Activated CD4-positive, CD25-positive, alpha-beta regulatory T cell treated with anti-CD3 and anti-CD28 coated beads, Interleukin-2, amount 50 U/mL, for 16 hours (primary cell): ENCODE measurements at places on chromosomes 16 and 17.

DNA sequence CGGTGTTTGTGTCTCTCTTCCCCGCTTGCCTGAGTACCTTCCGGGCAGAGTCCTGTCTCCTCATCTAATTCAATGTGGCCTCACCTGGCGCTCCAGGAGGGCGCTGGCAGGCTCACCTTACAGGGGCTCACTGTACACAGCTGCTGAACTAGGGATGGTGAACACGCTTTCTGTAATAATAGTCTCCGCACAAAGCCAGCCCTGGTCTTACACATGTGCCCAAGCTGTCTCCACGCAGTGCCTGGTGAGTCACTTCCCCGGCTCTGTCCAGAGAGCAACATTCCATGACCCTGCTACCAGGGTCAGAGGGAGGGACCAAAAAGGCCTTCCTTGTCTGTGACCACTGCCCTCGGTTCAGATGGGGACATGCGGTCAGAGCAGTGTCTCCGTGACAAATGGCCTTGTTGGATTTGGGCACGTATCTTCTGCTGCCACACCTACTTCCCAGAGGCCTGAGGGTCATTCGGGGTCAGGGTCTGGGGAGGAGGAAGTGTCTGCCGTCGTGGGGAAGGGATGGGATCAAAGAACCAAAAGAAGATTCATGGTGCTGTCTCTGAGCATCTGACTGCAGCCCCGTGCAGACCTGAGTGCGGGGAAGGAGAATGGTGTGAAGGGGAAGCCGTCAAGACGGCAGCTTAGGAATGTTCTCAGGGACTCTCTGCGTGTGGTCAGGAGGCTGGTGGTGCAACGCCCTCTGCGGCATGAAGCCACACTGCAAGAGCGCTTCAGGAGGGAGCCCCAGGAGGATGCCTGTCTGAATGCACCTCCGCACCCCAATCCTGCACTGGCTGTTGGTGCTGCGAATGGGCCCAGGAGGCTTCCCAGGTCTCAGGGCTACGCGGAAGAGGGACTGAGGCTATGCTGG lies 68.8 kb downstream of the IL21R start:
- no peak for DNase-seq

DNA sequence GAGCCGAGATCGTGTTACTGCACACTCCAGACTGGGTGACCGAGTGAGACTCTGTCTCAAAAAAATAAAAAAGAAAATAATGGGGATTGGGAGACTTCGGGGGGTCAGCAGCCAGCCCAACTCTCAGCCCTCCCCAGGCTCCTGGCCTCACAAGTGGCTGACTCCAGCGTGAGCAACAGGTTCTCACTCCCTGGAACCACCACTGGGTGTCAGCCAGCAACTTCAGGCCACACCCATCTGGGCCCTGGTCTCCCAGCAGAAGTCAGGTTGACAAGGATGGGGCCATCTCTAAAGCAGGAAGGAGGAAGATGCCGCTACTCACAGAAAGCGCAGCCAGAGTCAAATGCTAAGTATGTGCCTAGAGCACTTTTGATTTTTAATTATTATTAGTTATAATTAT lies 139.4 kb downstream of the C16orf78 start:
- no peak for DNase-seq

DNA sequence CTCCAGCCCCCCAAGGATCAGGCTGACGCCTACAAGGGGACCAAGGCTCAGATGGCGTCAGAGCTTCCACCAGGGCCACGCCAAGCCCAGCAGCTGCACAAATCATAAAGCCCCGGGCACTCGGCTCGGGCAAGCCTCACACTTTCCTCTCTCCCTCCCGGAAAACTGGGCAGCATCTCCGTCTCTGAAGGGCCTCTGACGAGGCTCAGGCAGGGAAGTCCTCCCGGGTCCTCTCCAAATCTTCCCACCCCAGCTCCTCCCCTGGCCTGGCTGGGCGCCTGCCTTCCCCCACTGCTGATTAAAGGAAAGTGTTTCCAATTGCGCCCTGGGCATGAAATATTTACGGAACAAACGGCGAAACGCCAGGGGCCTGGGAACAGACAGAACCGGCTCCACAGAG lies 38.5 kb downstream of the PIEZO1 start:
- DNase-seq = no peak

DNA sequence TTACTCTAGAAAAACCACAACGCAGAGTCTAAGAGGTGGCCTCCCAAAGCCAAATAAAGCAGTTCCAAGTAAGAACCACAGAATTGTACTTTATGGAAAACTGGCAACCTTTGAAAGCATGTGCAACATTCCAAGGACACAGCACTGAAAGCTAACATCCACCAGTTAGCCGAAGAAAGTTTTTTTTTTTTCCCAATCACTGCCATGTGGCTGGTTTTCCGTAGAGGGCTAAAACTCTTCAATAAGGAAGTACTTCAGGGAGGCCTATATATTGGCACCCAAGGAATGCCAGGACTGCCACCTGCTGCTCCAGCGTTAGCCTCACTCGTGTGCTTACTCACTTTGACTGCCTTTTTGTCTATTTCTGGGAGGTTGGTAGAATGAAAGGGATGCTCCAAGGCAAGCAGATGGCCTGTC lies 25.2 kb downstream of the CEP95 start:
- DNase-seq = no peak

GRCh38 chr16:23141959-23142740 lies 7.1 kb downstream of the USP31 start:
- no peak for DNase-seq

DNA sequence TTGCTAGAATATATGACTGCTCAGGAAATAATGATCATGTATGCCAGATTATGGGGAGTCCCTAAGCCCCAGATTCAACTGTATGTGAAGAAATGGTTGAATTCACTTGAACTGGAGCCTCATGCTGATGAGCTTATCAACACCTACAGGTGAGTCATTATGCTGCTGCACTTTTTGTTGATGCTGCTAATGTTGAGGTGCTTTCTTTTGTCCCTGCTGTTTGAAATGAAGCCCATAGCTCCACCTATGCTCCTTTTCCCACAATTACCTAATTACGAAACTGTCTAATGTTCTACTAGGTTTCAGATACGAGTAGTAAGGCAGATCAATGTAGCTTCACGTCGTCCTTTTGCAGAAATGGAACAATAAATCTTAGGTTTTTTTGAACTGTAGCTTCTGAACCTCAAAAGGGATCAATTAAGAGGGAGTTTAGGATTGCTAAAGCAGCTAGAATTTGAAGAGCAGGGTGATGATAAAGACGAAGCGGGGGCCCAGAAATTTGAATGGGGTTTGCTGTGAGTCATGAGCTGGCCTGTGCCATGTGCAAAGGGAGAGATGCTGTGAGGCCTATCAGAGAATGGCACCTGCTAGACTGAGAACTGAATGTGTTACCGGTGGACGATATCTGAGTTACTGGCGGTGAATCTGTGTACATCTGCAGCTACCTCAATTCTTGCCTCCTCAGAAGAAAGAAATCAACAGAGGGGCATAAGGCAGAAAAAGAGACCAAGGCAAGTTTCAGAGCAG lies 6.1 kb upstream of the UQCRC2 start:
- DNase-seq = no peak

DNA sequence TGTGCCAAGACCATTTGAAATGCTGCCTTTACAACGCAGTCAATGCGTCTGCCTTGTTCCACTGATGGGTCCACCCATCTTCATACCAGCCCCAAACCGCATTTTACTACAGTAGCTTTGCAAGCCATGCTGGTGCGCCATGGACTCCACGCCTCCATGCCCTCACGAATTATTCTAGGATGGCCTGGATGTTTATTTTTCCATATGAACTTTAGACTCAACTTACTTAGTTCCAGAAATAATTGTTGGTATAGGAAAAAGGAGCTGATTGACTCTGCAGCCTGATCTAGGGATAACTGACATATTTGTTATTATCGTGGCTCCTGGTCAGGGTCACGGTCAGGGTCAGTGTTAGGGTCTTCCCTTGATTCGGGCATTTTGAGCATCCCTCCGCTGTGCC lies 70.0 kb upstream of the ZNF469 start:
- DNase-seq = no peak

DNA sequence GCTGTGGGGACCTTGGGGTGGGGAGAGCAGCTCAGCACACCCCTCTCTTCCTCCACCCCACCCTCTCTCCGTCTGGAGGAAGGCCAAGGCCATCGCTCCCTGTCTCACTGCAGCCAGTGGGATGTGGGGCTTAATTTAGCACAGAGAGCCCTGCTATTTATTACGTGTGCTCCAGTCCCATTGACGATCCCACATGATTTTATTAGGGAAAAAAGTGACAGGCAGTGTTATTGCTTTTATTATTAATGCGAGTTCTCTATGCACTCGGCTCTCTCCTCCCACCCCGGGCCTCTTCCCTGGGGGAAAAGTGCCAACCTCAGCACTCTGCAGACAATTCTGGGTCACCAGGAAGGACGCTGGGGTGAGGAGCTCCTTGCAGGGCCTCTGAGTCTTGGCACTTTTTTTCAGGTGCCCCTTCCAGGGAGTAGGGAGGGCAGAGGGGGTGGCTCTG lies 57.3 kb downstream of the MGAT5B start:
- DNase-seq = no peak

DNA sequence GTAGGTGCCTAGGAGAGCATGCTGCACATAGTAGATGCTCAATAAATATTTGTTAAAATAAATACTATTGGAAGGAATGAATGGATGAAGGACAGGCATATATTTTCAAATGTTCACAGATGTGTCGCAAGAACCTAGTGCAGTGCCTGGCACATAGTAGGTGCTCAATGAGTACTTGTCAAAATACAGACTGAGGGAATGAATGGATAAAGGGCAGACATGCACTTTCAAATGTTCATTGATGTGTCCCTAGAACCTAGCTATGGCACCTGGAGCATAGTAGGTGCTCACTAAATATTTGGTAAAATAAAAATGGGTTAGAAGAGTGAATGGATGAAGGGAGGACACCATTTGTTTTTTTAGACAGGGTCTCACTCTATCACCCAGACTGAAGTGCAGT lies 26.1 kb downstream of the XYLT1 start:
- DNase-seq = no peak

- no peak for DNase-seq
These were observed 149.9 kb downstream of the RGS9 start for GRCh38 chr17:65287040-65287439.

DNA sequence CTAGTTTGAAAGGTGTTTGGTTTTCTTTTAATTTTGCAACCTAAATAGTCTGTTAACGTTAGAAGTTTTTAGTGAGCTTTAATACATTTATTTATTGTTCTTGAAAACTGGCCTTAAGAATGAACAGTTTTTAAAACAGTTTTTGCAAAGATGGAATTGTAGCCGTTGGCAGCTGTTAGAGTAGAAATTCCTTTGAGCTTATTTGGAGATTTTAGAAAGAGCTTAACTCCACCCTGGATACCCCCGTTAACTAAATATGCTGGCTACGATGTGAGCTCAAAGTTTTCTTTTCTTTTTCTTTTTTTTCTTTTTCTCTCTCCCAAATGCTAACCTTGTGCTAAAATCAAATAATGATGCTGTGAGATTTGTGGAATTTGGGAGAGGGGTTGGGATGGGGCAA lies 75.2 kb downstream of the COX10 start:
- no peak for DNase-seq

DNA sequence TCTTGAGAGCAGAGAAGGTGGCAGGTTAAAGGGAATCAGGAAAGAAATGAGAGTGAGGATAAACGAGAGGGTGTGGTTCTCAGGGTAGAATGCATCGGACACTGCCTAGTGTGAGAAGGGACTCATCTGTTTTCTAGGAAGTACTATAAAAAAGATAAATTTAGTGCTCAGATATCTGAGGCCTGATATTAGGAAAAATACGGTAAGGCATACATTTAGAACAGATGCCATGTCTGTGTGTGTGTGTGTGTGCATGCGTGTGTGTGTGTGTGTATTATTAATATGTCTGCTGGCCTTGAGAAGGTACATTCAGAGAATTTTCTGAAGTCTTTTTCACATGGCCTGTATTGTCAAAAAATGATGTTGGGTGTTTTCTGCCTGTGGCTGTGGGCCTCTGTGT lies 414.8 kb downstream of the MAF start:
- no peak for DNase-seq

DNA sequence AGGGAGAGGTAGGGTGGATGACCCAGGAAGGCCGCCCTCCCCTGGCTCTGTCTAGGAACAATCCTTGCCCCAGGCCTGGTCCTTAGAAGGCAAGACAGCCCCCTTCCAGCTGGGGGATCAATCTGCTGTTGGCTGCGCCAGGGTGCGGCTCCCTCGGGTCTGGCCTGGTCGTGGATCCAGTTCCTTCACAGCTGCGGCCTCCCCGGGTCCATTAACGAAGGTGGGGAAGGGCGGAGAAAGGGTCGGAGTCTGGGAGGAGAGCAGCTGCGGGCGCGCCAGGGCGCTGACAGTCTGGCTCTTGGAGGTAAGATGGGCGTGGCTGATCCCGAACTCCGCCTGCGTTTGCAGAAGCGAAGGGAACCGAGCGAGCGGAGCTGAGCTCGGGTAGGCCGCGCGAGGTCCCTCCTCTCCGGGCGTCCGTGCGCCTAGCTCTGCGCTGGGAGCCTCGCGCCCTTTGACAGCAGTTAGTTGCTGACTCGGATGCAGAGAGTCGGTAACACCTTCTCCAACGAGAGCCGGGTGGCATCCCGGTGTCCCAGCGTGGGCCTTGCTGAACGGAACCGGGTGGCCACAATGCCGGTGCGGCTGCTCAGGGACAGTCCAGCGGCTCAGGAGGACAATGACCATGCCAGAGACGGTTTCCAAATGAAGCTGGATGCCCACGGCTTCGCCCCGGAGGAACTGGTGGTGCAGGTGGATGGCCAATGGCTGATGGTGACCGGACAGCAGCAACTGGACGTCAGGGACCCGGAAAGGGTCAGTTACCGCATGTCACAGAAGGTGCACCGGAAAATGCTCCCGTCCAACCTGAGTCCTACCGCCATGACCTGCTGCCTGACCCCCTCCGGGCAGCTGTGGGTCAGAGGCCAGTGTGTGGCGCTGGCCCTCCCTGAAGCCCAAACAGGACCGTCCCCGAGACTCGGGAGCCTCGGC lies at the start of gene HSPB9:
TSS of gene HSPB9 (plus strand) at position 434 of the 933 bp plus-strand sequence. CDS start at position 481, 47 bp downstream.
- DNase-seq = no peak

- DNase-seq = no peak
These were observed 54.8 kb downstream of the CDRT4 start for GRCh38 chr17:15412606-15413005.

DNA sequence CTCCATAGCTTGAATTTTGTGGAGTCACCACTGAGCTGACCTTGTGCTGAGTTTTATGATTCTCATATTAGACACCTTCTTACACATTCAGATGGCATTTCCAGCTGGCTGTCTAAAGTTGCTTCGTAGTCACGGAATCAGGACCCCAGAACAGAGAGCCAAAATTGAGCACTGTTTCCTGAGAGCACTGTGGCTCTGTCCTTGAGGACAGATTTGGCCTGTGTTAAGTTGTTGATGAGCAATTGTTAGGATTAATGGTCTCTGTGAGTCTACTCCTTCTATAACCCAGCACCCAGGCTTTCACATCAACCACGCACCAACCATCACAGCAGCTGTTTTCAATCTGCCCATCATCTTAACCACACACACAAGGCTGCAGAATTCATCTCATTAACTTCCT lies 277.5 kb upstream of the HSBP1 start:
- no peak for DNase-seq
